Natural killer cell treated with Interleukin-12 subunit alpha and Interleukin-12 subunit beta and Interleukin-15 and Interleukin-18, amount 100 ng/mL, for 72 hours (primary cell): ENCODE measurements at places on chromosomes 11 and 22.

DNA sequence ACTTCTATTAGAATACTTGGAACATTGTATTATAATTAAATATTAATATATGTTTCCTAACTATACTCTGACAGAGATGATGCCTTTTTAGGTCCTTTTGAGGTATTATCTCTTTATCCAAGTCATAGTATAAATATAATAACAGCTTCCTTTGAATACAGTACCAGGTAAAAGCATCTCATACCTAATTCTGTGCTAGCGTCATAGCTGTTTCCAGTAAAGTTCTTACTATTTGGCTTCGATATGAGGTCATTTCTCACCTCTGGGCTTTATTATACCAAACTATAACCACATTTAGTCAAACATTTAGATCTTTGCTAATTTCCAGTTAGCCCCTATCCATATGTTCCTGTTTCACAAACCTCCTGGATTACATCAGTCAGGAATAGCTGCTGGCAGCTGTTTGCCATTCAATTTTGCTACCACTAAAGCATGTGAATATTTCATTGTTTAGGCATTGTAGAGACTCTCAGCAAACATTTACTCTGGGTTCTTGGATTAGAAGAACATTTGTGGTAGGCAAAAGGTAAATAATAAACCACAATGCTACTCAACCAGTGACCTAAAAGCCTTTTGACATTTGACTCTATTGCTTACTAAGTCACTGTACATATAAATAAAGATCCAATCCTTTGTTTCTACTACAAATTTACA, 255.1 kb downstream of the TTC28 start:
- DNase-seq = no peak

- no peak for DNase-seq
Observed at GRCh38 chr22:44203203-44203602, 22.5 kb downstream of the PARVG start.

- DNase-seq = no peak
Observed at GRCh38 chr22:39439170-39439569, 17.6 kb upstream of the MGAT3 start.

GRCh38 chr22:44003405-44004103, 20.5 kb upstream of the PARVB start:
- no peak for DNase-seq

DNA sequence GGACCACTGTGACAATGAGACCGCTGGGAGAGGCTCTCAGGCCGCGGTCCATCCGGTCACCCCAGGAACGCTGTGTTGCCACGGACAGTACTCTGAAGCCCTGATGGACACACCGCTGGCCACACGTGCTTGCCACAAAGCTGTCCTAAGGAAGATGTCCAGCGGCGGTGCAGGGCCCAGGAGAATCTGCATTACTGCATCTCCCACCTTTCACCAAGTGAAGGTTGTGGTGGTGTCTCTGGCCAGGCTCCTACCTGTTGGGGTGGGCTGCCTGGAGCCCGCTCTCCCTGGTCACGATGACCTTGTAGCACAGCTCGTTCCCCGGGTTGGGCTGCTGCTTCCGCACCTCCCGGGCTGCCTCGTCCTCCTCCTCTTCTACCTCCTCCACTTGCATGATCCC, 4.2 kb downstream of the TTLL12 start:
- no peak for DNase-seq

DNA sequence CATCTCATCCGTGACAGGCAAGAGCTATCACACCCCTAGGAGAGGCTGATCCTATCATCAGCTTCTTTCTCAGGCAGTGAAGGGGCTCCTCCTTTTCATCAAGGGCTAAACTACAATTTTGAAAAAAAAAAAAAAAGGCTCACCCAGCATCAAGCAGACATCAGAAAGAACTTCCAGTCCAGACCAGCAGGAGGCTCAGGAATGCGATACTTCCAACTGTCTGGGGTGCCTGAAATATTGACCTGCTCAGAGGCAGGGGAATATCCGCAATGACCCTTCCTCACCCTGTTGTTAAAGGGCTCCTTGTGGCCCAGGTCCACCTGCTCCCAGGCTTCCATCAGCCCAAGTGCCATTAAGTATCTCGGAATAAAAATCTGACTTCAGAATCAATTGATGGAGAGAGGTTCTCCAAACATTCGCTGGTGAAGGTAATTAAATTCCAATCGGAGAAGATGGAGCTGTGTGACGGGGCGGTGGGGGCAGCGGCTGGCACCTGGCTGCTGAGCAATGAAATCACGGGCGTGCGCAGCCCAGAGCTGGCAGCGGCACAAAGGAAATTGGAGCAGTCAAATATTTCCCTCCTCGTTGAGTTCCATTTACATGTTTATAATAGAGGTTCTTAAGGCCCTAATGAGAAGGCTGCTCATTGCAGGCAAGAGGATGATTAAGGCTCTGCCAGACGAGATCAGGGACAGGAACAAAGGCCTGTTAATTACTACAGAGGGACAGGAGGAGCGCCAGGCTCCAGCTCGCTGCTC, 69.0 kb upstream of the THY1 start:
- no peak for DNase-seq

GRCh38 chr11:1087961-1088926, 13.6 kb downstream of the MUC2 start:
- DNase-seq = peak; percentile 39
